ENCODE measurements at places on chromosomes 2 and 18. TPM values are rescaled to one million over a fixed set of nuclear protein-coding genes. Genes with fewer than 3 reads are reported as not detected.
A peak's percentile ranks its signal among the peaks of the same experiment; 100 is the strongest.

Gene STPG4
- 0.63 TPM for total RNA-seq

GRCh38 chr2:238945433-238946150, 97.7 kb downstream of the TWIST2 start:
- DNase-seq, result peak; percentile 59

Gene SCN1A
- not detected for total RNA-seq

Gene CCDC148
- total RNA-seq, result not detected

GRCh38 chr2:100064592-100065428, 77.6 kb downstream of the AFF3 start:
- no peak for DNase-seq

Gene FANCL
- 19.5 TPM for total RNA-seq

DNA sequence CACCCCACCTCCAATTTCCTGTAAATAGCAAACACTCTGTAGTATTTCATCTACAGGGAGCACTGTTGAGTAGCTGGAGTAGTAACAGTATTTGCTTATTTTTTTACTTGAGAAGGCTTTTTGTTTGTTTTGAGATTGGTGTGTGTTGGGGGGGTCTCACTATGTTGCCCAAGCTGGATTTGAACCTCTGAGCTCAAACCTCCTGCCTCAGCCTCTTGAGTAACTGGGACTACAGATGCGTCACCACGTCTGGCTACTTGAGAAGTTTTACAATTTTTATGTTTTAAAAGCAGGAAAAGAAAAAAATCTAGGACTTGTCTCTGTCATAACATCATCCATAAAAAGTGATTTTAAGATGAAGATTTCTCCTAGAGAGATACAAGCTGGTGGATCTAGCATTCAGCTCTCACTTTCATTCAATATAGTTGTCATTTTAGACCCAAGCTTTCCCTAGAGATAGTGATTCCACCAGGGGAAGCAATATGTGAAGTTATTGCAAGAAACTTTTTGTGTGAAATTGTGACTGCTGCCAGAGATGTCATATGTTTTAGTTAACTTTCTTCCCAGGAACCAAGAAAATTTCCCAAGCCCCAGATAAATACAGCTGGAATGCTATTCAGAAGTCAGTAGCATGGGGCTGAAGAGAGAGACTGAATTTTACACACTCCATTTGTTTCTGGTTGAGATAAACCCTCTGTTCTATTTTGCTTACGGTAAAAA, 60.2 kb upstream of the MAP4K3 start:
- no peak for DNase-seq

GRCh38 chr2:230614913-230615332, 97.7 kb upstream of the CAB39 start:
- DNase-seq, result no peak

DNA sequence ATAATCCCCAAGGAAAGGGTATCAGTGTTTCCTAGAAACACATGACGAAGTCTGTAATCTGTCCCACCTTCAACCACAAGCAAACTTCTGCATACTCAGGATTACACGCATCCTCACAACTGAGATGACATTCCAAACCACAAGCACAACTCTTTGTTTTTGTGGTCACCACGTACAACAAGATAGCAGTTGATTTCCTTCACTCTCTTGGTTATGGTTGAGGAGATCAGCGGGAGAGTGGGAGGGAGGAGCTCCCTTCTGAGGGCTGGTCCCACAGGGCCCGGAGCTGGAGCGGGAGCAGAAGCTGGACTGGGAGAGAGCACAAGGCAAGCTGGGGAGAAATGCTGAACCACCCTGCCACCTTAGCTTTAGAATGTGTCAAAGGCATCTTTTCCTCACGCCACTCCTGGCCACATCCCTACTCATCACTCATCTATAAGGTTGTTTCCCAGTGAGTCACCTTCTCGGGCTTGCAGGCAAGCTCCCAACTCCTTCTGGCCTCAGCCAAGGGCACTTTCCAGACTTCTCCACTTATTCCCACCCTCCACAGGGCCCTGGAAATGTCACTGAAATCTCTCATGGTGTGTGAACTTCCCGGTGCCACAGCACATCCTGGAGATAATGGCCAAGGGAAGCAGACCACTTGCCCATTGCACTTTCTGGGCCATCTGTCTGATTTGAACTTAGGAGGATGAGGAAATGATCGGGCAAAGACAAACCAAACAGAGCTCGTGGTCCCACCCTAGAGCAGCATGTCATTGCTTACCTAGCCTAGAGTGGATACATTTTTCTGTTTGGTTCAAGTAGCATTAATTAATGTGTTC, 98.9 kb upstream of the LGALSL start:
- DNase-seq, result no peak

GRCh38 chr2:195818526-195818925, 161.5 kb downstream of the SLC39A10 start:
- DNase-seq, result peak; percentile 35

DNA sequence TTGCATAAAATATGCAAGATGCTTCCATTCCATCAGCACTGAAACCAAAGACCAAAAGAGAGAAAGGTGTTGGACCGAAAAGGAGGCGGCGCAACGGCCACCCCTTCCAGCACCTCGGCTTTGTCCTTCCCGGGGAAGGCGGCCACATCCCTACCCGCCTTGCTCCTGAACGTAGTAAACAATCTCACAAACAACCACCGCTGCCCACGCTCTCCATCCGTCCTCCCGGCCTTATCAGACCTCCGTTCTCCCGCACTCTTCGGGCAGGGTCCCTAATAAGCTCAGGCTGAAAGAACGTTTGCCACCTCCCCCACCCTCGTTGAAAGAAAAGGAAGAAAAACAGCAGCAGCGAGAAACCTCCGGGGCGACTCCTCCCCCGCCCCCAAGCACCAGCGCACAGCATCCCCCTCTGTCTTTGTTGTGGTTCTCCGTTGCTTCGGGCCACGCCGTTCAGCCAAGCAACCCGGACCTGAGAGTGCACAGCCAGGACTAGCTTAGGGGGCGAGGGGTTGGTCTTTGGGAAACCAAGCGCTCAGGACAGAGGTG, 4.4 kb downstream of the EVX2 start:
- no peak for DNase-seq

Gene TMEM37
- total RNA-seq, result 54.0 TPM

- peak; percentile 19 for DNase-seq
Measured at GRCh38 chr2:41821167-41821566, 226.7 kb upstream of the PKDCC start.

GRCh38 chr2:119823734-119824334, 64.1 kb downstream of the PTPN4 start:
- no peak for DNase-seq

- no peak for DNase-seq
Measured at GRCh38 chr2:199932312-199932855, 21.3 kb downstream of the C2orf69 start.

DNA sequence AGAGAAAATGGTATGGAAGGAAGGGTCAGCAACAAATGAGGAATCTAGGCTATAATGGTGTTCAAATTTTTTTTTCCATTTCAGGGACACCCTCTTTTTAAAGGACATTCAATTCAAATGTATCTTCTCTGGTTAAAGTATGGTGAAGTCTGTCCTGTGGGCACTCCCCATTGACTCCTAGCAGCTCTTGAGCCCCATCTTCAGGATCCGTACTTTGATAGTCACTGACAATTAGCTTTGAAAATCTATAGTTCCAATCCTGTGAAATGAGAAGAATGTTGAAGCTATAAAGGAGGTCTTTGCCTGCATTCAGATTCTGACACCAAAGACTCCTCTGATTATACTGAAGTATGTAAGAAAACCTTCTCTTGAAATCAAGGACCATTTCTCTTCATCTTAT, 43.3 kb downstream of the KCNH7 start:
- DNase-seq, result peak; percentile 32

Gene BMPR2
- total RNA-seq, result 38.7 TPM

GRCh38 chr18:79169958-79170555, 100.9 kb downstream of the ATP9B start:
- DNase-seq, result no peak

Gene GPR35
- 76.8 TPM for total RNA-seq

Gene IL36RN
- total RNA-seq, result not detected

DNA sequence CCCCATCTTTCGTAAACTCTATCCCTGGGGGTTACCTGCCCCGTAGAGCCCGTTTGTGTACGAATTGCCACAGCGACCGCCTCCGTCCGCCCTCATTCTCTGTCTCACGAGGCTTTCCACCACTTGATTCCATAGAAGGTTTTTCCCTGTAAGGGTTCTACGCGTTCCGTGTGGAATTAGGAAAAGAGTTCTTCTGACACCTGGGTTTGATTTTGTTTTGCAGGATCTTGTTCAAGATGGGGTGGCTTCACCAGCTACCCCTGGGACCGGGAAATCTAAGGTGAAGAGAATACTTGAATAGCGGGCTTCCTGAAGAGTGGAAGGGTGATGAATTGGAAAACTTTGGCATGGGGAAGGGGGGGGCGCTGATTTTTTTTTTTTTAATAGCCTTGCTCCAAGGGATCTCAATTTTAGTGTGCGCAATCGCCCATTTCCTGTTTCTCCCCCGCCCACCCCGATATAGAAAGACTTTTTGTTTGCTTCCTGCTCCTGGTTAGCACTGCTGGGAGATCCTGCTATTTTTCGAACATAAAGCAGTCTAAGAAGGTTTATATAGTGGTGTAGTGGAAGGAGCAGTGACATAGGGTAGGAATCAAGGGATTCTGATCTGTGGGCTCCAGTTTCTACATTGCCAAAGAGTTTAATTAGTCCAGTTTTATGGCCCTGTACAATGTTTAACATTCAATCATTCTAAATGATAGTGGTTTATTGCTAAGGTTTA, 564 bp downstream of the GCC2 start:
- DNase-seq, result peak; percentile 35

- DNase-seq, result no peak
Measured at GRCh38 chr18:10682368-10682714, 156.5 kb downstream of the NAPG start.

DNA sequence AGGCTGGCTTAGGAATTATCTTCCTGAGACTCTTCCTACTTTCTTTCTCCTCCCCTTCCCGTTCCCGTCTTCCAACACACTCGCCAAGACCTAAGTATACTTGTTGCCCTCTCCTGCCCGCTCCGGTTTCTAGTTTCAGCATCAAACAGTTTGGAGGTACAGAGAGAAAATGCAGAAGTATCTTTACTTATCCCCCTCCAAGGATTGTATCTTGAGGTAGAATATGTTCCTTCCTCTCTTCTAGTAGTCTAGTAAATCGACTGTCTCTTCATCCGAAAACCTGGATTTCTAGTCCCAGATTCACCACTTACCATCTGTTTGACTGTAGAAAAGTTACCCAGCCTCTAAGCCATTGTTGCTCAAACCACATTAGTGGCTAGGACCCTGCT, 755 bp downstream of the EIF4E2 start:
- DNase-seq, result no peak

GRCh38 chr2:46101557-46102220, 195.5 kb upstream of the EPAS1 start:
- DNase-seq, result no peak

GRCh38 chr18:34320267-34320666, 95.6 kb upstream of the NOL4 start:
- DNase-seq, result no peak

GRCh38 chr18:13158428-13158827, 60.1 kb upstream of the LDLRAD4 start:
- DNase-seq, result no peak

DNA sequence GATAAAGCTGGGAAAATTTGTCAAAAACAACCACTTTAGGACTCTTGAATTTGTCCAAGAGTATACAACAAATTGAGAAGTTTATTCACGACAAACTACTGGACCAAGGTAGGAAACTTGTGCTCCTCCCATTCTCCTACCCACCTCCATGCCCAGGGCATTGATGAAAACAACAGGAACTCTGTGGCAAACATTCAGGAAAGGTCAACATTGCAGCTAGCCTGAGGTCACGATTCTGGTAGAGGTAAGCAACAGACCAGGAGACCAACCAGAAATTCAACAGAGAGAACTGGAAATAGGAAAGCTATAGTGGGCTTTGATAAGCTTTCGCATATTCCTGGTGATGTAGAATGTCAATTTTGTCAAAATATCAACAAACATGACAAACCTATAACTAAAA, 209.1 kb upstream of the CTAGE1 start:
- DNase-seq, result no peak

DNA sequence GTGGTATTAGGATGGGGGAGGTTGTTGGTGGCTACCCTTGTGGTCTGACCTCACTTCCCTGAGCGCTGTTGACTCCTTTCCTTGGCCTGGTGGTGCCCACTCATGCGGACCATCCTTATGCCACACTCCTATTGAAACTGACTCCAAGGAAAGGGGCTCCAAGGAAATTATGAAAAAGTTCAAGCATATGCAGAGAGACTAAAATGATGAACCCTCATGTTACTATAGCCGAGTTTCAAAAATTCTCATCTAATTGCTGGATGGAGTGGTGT, 96.2 kb upstream of the STPG4 start:
- DNase-seq, result no peak

- no peak for DNase-seq
Measured at GRCh38 chr2:231634951-231635875, 42.5 kb downstream of the TEX44 start.

- no peak for DNase-seq
Measured at GRCh38 chr2:190996947-190997346, 17.0 kb downstream of the STAT1 start.

DNA sequence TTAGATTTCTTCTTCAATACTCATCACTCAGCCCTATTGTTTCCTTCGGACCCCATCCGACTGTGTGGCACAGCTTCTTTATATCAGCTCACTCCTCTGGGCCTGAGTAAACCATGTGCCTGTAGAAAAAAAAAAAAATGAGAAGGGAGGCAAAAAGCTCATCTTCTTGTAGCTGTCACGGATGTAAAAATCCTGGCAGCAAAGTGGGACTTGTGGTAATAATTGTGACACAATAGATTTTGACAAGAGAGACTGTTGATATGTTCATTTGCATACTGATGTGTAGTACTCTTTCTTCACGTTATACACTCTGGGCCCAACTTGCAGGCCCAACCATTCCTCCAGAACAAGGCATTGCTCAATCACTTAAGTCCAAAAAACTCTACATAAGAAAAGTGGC, 270.0 kb upstream of the SMIM21 start:
- no peak for DNase-seq

Gene MOGAT1
- not detected for total RNA-seq

DNA sequence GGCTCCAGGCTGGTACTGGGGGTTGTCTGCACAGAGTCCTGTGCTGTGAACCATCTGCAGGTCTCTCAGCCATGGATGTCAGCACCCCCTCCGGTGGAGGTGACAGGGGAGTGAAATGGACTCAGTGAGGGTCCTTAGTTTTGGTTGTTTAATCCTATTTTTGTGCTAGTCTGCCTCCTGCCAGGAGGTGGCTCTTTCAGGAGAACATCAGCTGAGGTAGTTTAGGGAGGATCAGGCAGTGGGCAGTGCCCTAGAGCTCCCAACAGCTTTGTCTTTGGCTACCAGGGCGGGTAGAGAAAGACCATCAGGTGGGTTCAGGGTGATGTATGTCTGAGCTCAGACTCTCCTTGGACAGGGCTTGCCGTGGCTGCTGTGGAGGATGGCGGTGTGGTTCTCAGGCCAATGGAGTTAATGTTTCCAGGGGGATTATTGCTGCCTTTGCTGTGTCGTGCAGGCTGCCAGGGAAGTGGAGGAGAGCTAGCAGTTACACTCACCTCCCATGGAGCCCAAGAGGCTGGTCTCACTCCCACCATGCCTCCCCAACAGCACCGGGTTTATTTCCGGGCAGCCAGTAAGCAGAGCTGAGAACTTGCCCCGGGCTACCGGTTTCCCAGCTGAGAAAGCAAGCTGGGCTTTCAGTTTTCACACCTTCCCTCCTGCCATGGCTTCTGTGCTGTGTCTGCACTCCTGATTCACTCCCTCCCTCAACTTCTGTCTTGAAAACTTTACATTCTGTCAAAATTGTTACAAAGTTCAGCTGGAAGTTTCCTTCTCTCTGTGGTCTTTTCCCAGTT, 563.4 kb downstream of the XIRP2 start:
- no peak for DNase-seq

GRCh38 chr2:14516844-14517243, 115.7 kb upstream of the LRATD1 start:
- no peak for DNase-seq
